Activated T-cell treated with anti-CD3 and anti-CD28 coated beads, Interleukin-2, amount 50 U/mL, for 24 hours (primary cell): ENCODE measurements at places on chromosomes 3 and 15.

GRCh38 chr3:79953591-79954101, 185.8 kb upstream of the ROBO1 start:
- DNase-seq, result no peak

DNA sequence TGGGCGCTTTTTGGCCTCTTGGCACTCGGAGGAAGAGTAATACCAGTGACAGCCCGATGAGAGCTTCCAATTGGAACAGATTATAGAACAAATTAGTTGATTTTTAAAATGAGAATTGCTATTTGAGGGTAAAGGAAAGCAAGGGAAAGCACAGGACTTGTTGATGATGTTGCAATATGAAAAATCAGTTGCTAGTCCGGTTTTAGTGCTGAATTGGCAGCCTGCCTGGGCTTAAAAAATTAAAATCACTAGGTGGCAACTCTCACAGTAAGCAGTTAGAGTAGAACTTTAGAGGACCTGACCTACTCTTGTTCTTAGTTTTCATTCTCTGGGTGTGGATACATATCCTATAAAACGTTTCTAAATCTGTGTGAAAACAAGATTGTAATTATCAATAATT, 2.1 kb upstream of the SCAANT1 start:
- no peak for DNase-seq

DNA sequence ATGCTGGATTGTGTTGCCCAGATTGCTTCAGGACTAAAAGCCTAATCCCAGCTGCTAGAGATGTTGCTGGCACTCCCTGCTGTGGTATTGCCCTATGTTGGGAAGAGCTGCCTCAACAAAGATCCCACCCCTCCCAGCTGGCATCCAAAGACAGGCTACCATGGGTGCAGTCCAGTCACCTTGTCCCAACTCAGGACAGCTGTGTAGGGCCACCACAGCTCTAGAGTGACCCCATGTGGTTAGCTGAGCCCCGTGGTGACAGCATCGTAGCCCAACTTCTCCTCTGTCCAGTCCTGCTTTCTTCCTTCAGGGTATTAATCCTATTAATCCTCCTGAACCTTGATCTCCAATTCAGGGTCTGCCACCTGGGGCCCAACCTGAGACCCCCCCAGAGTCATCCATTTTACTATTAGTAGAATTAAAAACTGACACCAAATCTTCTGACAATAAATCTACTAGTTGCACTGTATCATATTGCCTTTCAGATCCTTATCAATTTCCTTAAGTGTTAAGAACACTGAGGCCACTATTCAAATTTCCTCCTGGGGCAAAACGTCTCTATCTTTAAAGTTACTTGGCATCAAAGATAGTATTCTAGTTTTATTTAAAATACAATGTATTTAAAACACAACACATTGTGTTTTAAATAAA, 83.5 kb downstream of the AQP9 start:
- no peak for DNase-seq

- no peak for DNase-seq
Measured at GRCh38 chr3:172800156-172800555, 49.6 kb downstream of the ECT2 start.

GRCh38 chr3:118067439-118067838, 967.2 kb downstream of the IGSF11 start:
- no peak for DNase-seq

- DNase-seq, result peak; percentile 79
Measured at GRCh38 chr3:13657660-13658435, 108.9 kb downstream of the FBLN2 start.

DNA sequence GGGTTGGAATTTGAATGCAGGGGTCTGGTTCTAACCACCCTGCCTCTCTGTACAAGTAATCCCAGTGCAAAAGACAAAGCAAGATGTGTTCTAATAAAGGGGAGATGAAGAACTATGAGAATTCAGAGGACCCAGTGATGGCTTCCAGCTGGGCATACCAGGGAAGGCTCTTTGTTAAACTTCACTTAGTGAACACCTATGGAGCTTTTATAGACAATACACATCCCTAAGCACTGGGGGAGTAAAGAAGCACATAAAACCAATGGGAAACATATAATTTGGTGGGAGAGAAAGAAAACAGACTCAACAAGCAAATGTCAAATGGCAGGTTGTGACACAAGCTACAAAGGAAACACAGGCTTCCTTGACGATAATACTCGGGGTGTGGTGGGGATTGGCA, 47.9 kb upstream of the RNU6-1 start:
- DNase-seq, result no peak

- DNase-seq, result no peak
Measured at GRCh38 chr3:67635806-67636205, 18.6 kb downstream of the SUCLG2 start.

DNA sequence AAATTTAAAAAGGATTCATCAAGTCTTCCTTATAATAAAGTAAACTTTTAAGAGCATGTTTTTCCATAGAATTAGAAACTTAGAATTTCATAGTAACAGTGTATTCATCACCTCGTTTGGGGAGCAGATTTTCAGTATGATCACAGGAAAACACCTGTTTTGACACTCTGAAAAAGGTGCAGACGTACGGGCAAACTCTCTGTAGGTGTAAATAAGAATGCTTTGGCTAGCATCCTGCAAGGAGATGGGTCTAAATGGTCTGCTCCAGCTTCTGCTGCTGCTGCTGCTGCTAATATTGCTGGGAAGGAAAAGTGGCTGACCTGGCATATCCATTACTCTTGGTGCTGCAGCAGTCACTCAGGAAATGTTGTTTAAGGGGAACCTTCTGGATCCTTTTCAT, 66.0 kb downstream of the MBNL1 start:
- no peak for DNase-seq
